ENCODE measurements at places on chromosomes 16 and 17.
A peak's percentile ranks its signal among the peaks of the same experiment; 100 is the strongest.

GRCh38 chr16:4626396-4626795, 1.8 kb downstream of the MGRN1 start:
- DNase-seq = no peak

GRCh38 chr16:14486520-14487303, 143.3 kb downstream of the PARN start:
- peak; percentile 84 for DNase-seq

GRCh38 chr16:4679156-4679849, 14.1 kb upstream of the NUDT16L1 start:
- DNase-seq = no peak

GRCh38 chr16:73068541-73069401, 20.8 kb upstream of the ZFHX3 start:
- DNase-seq = peak; percentile 96

DNA sequence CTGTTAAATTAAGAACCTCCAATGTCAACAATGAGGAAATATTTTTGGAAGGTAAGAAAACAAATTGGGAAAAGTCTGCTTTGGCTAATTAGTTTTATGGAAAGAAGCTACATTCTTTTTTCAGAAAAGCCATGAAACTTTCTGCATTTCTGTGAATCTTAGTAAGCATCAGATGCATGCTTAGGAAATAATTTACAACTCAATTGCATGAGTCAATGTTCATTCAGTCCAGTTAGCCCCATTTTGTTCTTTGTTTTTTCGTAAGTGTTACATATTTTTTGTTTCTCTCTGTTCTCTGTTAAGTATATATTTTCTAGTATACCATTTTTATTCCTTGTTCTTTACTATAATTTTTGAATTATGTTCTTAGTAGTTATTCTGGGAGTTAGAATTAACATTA, 195.2 kb upstream of the KIF2B start:
- DNase-seq = peak; percentile 39

- no peak for DNase-seq
These were observed 24.5 kb downstream of the C17orf67 start for GRCh38 chr17:56809106-56809819.

DNA sequence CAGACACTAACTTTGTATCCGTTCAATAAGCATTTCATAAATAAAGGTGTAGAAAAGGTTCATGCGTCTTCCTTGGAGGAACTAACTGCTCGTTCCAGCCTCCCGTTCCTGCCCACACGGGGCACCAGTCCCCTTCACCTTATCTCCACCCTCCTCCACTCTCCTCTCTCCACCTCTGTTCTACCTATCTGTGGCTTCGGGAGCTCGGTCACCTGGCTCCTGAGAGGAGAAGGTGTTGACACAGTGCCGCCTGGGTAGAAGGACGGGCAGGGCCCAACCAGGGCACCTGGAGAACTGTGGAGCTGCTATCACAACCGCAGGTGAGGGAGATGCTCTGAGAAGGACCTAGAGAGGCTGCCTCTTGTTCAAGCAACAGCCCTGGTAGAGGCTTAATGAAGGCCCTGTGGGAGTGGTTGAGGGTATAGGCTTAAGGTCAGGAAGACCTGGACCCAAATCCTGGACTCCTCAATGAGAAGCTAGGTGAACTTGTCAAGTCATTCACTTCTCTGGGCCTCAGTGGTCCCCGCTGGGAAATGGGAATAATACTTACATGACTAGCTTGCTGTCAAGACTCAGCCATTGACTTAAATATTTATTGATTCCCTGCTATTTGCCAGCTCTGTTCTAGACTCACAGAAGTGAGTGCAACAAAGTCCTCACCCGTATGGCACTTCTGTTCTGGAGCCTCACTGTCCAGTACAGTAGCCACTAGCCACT, 9.6 kb upstream of the MINK1 start:
- no peak for DNase-seq

DNA sequence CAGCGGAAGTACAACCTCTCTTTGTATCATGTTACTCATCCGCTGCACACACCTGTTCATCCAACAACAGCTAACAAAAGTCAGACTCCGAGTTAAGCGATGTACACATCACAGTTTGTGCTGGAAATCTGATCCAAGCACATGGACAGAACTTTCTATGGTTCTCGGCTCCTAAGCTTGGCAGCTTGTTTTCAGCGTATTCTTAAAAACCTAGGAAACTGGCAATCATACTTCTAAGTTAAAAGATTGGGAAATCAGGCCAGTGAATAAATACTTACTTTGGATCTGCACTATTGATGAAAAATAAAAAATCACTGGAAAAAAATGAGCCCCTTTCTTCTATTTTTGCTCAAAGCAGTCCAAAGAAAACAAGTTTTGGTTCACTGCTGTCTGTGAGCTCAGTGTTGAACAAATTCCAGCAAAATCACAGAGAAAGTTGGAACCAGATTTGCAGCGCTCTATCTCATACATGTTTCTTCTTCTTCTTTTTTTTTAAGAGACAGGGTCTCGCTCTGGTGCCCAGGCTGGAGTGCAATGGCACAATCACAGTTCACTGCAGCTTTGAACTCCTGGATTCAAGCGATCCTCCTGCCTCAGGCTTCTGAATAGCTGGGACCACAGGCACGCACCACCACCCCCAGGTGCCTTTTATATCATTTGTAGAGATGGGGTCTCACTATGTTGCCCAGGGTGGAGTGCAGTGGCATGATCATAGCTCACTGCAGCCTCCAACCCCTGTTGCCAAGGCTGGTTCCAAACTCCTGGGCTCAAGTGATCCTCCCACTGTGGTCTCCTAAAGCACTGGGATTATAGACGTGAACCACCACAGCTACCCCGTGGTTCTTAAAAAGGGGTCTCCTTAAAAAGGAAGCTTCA, 71.6 kb upstream of the CREBBP start:
- peak; percentile 50 for DNase-seq

- DNase-seq = no peak
These were observed 10.8 kb upstream of the RASD1 start for GRCh38 chr17:17506893-17507464.

DNA sequence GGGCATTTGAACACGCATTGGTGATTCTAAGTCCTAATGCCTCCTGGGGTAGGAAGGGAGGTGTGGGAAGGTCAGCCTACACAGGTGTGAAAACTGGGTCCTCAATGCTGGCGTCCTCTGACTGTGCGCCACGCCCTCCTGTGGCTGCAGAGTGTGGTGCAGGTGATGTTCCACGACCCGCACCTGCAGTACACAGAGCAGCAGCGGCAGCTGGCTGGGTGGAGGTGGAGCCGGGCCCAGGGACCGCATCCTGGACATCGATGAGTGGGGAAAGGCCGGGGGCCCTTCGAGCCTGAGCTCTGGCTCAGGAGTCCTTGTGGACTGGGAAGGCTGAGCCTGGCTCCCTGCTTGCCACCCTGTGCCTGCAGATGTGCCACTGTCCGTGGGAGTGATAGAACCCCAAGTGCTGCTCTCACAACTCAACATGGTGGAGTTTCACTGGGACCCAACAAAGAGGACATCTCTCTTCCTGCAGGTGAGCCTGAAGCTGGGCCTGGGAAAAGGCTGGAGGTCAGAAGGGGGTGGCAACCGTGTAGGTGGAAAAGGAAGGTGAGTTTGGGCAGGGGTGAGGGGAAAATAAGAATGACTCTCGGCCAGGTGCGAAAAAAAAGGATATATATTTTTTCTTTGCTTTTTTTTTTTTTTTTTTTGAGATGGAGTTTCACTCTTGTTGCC, 14.0 kb upstream of the STAC2 start:
- no peak for DNase-seq

DNA sequence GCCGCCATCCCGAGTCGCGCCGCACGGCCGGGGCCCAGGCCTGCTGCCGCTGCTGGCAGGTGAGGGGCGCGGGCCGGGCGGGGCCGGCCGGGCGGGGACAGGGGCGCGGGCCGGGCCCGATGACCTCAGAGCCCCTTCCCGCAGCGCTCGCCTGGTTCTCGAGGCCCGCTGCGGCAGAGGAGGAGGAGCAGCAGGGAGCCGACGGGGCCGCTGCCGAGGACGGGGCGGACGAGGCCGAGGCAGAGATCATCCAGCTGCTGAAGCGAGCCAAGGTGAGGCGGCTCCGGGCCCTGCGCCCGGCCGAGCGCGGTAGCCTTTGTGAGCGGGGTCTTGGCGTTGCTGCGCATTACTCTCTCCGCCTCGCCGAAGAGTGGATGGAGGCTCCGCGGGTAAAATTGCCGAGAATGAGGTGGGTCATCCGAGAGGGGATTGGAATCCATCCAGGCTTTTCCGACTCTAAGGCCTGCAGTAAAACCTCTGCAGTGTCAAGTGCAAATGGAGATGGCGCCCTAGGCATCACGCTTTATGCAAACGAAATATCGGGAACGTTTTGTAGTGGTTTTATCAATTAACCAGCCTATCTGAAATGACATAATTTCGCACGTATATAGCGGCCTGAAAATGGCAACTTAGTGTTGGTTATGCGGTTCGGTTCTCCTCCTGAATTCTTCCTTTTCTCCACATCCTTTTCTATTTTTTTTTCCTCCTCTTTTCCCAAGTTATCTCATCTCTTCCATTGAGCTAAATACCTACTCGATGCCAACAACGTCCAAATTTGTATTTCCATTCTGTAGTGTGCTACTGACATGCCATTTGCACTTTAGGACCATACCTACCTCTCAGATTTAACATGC, 577 bp downstream of the TTC19 start:
- DNase-seq = no peak

GRCh38 chr17:82875407-82875856, 35.6 kb upstream of the ZNF750 start:
- DNase-seq = no peak

DNA sequence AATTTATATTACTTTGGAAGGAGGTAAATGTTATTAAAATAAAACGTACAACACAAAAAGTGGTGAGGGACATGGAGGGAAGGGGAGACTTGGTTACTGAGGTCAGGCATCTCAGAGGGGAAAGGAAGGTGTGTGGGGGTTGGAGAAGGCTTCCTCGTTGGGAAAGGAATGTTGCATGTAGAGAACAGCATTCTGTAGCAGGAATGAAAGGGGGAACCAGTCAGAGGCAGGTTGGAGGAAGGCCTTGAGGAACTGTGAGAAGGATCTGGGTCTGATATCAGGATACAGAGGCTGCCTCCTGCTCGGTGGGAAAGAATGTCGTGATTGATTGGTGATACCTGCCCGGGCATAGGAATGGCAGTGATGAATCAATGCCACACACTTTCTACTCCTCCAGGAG, 103.3 kb upstream of the ZFHX3 start:
- no peak for DNase-seq

DNA sequence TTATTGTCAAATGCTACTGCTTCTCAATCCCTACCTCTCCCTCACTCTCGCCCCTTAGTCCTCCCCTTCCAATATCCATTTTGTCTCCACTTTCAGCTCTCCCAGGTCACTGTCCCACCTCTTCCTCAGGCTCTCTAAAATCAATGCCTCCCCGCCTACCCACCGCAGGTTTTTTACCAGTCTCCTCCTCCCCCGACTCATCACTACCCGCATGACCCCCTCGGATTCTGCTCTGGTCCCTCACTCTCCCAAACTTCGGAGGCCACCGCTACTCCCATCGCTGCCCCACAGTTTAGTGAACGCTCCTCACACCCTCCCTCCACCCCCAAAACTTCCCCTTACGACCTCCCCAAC, 513 bp downstream of the CRLF3 start:
- DNase-seq = no peak

- no peak for DNase-seq
These were observed 19.7 kb downstream of the PHAF1 start for GRCh38 chr16:67129422-67129821.

DNA sequence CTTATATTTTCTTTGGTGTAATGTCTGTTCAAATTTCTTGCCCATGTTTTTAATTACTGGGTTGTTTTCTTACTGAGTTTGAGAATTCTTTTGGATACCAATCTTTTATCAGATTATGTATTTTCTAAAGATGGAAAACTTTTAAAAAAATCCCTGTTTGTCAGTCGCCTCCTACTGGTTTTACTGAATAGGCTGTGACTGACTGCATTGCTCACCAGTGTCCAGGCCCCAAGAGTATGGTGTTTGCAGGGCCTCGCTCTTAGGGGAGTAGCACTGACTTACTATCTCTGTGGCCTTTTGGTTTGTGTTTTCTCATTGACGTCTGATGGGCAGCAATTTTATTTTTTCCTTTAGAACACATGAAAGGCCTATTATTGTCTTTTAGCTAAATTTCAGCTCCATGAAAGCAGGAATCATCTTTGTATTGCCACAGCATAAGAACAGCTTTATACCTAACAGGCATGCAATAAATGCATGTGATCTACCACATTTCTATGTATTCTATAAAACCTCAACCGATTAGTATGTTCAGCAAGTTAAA, 188.4 kb downstream of the AATF start:
- DNase-seq = no peak

- no peak for DNase-seq
These were observed 76.0 kb downstream of the CREBBP start for GRCh38 chr16:3804426-3805016.

DNA sequence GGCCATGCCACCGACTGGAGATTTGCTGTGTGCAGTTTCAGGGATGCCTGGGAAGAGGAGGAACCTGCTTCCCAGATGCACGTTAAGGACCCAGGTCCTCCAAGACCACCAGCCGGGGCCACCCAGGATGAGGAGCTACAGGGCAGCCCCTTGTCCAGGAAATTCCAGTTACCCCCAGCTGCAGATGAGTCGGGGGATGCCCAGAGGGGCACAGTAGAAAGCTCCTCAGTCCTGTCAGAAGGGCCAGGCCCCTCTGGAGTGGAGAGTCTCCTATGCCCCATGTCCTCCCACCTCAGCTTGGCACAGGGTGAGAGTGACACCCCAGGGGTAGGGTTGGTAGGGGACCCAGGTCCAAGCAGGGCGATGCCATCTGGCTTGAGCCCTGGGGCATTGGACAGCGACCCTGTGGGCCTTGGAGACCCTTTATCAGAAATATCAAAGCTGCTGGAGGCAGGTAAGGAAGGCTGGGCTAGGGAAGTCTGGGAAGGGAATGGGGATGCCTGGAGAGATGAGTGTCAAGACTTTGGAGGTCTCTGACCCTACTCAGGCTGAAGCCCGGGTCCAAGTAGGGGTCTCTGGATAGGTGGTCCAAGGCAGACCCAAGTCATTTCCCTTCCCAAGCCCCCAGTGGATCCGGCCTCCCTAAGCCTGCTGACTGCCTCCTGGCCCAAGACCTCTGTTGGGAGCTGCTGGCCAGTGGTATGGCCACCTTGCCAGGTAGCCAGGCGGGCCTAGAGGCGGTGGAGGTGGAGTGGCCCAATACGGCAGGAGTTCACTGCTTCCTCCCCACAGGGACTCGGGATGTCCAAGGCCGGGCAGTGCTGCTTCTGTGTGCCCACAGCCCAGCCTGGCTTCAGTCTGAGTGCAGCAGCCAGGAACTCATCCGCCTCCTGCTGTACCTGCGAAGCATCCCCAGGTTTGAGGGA, 1.0 kb downstream of the PLEKHG4 start:
- DNase-seq = no peak

GRCh38 chr16:59170099-59170712, 436.1 kb upstream of the GOT2 start:
- DNase-seq = no peak

DNA sequence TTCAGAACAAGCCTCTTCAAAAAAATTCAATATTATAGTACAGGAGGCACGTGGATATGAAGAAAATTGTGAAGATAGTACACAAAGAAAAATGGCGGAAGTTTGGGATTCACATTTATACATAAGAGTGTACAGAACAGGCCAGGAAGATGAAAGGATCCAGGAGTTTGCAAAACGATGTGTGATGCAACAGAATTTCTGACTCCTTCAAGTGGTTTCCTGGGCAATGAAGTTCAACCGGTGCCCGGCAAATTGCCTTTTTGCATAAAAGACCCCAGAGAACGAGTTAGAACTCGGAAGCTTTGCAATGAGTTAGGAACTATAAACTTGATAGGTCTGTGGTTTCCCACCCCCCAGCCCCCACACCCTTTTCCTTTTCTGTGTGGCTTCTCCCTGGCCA, 189.1 kb downstream of the SALL1 start:
- no peak for DNase-seq
